C1 segment of cervical spinal cord (tissue), 14 donors: ENCODE measurements at places on chromosomes 3 and 15.

GRCh38 chr15:69475769-69476358 is 23.2 kb downstream of the RPLP1 start:
- DNase-seq, result no peak

DNA sequence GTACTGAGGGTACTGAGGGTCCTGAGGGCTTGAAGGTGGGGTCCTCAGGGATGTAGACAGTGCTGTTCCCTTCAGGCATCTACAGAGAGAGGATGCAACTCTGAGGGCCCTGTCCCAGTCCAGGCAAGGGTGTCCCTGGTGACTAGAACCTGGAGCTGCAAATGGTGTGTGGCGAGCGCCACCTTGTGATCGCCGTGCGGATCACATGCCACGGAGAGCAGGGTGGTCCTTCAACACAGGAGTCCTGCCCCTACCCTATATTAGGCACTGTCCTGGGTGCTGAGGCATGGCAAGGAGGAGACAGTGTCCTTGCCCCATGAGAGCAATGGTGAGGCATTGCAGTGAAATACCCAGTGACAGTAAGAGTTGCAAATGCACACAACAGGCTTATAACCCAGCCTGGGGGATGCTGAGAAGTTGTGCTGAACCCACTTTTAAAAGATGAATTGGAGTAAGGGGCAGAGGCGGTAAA is 23.6 kb downstream of the RHCG start:
- DNase-seq, result no peak

GRCh38 chr15:90232196-90232595 is 1.5 kb downstream of the CIB1 start:
- DNase-seq, result no peak

DNA sequence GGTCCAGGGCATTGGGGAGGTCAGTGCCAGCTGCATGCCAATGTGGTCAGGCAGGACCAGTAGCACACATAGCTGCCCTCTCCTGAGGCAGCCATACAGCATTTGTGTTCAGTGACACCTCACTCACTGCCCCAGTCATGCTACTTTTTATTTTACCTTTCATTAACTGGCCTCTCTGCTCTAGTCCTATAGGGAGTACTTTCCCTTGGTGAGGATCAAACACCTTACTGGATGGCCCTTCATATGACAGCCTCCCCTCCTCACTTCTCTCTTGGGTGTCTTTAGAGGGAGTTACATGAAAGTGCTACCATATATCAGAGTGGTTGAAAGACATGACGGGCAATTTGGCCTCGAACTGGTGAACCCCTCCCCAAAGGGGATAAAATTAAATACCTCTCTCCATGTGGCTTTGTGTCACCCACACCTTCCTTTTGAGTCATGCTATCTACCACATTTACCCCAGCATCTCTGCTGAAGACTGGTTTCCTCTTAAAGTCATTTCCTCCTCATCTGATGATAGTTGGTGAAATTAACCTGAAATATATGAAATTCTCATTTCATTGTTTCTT is 17.6 kb downstream of the RLBP1 start:
- no peak for DNase-seq

GRCh38 chr15:63417721-63418120 is 36.1 kb upstream of the CA12 start:
- DNase-seq, result no peak

GRCh38 chr3:177622520-177622919 is 425.2 kb upstream of the TBL1XR1 start:
- DNase-seq, result no peak

DNA sequence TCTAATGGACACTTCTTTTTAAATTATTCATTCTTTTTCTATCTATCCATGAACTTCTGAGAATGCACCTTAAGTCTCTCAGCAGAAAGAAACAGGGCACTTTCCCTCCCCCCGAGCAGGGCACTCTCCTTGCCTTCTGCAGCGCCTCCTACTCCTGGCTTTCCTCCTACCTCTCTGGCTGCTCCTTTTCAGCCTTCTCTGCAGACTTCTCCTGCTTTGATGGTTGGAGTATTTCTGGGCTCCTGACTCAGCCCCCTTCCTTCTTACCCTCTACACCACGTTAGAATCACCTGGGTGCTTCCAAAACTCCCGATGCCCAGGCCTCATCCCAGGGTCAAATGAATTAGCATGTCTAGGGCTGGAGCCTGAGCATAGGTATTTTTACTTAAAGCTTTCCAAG is 3.4 kb downstream of the SCN5A start:
- DNase-seq, result no peak

- peak; percentile 53 for DNase-seq
These were observed at the start of gene SKIC8 for GRCh38 chr15:78299101-78299930. TSS of gene SKIC8 (minus strand) at chr15:78299609. CDS start at chr15:78295686, 3,923 bp downstream.

DNA sequence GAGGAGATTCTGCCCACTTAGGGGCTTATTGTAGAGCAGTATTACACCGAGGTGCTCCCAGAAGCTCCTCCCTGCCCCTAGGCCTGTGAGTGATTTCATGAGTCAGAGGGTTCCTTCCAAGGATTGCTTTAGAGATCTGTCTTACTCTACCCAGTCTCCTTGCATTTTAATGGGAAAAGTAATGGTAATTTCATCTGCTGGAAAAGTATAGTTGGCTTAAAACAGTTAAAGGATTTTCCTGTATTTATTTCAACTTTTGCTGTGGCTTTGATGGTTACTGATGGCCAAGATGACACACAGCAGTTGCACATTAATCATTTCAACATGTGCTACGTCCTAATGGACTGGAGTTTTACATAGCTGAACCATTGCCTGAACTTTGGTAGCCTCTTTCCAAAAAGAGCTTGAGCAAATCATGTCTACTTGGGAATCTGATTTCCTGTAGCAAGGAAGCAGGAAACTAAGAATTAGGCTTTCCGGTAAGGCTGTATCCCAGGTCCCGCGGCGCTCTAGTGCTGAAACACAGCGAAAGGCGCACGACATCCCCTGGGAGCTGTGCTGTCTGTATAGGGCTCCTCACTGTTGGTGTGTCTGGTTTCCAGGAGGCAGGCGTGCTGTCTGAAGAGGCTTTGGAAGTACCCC is 9.2 kb upstream of the PGPEP1L start:
- no peak for DNase-seq

DNA sequence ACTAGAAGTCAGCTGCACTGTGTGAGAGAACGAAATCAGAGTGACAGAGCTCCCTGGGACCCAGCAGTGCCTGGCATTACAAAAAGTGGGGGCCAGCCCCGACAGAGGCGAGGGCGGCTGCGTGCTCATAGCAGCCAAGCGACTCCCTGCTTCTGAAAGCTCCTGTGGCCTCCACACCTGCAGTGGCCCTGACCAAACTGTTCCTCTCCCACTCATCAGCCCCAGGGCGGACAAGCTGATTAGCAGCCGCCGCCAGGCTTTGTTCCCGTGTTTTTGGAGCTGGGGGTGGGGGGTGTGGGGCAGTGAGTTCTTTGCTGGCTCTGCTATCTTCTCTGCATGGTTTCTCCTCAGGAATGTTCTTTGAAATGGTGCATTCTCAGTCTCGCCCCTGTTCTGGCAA is 58.1 kb downstream of the DGKG start:
- DNase-seq, result no peak

- no peak for DNase-seq
These were observed 48.6 kb upstream of the ADAMTSL3 start for GRCh38 chr15:83605111-83605945.

GRCh38 chr15:80514071-80514780 is 110.0 kb downstream of the ARNT2 start:
- no peak for DNase-seq

- DNase-seq, result no peak
These were observed 65.4 kb upstream of the THSD4 start for GRCh38 chr15:71049706-71050422.

- DNase-seq, result no peak
These were observed 174.3 kb upstream of the UBE3A start for GRCh38 chr15:25613134-25613533.
